ENCODE measurements at places on chromosomes 6 and 20. TPM values are rescaled to one million over a fixed set of nuclear protein-coding genes. Genes with fewer than 3 reads are reported as not detected.

The CENPW gene
- 14.4 TPM for total RNA-seq

The HAO1 gene
- not detected for total RNA-seq

The RNF182 gene
- total RNA-seq: 0.38 TPM

The CALHM4 gene
- 0.13 TPM for total RNA-seq

The CST4 gene
- not detected for total RNA-seq

The ZFAND3 gene
- 11.7 TPM for total RNA-seq

Data from dermis microvascular lymphatic vessel endothelial cell (primary cell).